ENCODE measurements at places on chromosomes 4 and X. TPM values are rescaled to one million over a fixed set of nuclear protein-coding genes. Genes with fewer than 3 reads are reported as not detected.

GRCh38 chr4:112952313-112952700 lies 97.1 kb upstream of the ANK2 start:
- DNase-seq: no peak

DNA sequence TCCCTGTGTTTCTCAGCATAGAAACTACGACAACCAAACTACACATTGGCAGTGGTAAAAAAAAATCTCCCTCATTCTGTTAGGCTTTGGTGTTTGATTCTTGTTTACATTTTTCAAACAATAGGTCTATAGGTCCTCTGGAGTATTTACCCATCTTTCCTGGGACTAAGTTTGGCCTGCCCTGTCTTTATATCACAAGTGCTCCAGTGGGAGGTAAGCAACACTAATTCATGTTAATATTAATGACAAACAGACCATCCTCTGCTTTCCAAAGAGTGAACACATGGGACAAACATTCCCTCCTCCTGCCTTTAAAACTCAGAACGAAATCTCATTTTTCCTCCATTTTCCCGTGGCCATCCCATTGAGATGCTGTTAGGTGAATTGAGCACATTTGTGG lies 514.1 kb upstream of the INTU start:
- no peak for DNase-seq

DNA sequence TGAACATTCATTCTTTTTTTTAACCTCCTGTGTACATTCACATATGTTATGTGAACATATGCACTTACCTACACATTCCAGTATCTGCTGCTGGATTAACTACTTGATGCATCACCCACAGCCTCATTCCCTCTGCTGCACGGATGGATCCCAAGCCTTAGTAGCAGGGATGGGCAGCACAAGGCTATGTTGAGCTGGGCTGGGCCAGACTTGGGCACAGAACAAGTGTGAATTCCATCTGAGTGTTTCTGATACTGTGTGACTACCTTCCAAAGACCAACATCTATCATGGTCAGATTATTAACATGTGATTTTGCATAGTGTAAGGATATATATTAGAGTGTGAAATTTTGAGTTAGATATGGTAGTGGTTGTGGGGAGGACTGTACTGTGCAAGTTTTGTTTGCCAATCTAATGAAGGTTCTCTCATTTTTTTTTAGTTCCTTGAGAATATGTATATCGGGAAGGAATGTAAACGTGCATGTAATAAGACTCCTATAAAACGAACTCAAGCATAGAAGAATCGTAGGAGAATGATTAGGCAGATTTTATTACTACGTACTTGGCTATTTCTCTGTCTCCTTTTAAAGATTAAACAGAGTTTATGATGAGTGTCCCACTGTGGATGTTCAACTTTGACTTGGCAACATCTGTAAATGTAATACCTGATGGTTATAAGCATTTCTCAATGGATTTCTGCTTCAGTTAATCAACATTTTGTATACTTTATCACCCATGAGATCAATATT lies 23.4 kb upstream of the STBD1 start:
- DNase-seq: no peak

The TMPRSS11F gene
- total RNA-seq: 13.8 TPM

DNA sequence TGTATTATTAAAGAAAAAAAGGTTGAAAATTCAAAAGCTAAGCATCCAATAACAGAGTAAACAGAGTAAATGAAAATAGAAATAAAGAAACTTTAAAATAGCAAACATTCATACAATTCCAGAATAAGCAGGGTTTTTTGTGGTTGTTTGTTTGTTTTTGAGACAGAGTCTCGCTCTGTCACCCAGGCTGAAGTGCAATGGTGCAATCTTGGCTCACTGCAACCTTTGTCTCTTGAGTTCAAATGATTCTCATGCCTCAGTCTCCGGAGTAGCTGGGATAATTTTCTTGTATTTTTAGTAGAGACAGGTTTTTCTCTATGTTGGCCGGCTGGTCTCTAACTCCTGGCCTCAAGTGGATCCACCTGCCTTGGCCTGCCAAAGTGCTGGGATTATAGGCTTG lies 6.6 kb upstream of the THOC2 start:
- DNase-seq: no peak

- no peak for DNase-seq
These were observed 603.8 kb upstream of the PCDH7 start for GRCh38 chr4:30116401-30116800.

DNA sequence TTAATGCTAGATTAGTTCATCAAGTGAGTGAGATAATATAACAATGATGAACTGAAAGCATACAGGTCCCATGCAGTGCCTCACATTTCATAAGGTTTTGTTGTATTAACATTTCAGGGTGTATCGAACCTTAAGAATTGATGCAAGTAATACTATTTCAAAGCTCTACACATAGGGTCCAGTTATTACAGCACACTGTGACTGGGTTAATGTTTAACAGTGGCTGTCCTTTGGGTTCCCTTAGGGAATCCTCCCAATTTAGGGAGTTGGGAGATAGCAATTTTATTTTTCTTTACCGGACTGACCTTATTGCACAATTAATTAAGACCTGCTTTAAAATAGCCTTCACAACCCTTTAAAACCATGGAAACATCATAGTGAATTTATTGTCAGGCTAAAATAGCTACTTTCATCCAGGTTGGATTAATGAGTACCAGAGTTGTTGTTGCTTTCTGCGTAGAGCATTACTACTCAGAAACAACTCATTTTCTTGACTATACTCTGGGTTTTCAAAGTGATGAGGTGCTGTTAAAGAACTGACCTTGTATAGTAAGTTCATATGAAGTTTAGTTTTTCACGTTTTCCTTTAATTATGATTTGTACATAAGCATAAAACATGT lies 134.4 kb downstream of the AKAP4 start:
- DNase-seq: no peak

GRCh38 chrX:100376576-100376975 lies 33.5 kb downstream of the PCDH19 start:
- DNase-seq: no peak

- peak; percentile 84 for DNase-seq
These were observed 67.6 kb downstream of the ATG4A start for GRCh38 chrX:108159028-108159670.

DNA sequence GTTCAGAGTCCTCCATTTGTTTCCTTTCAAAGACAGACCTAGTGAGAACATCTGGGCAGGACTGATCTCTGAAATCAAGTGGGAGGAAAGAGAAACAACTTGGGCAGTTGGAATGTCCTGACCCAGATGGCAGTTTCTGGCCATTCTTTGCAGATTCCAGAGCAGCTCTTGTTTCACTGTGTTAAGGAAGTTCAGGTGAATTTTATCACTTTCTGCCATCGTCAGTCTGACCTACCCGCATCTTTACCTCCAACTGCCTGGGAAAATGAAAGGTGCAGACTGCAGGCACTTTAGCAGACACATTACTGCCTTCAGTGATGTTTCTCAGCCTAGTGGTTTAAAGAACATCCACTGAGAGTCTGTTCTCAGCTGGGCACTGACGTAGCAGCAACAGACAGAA lies 216.2 kb downstream of the CEP135 start:
- DNase-seq: no peak

DNA sequence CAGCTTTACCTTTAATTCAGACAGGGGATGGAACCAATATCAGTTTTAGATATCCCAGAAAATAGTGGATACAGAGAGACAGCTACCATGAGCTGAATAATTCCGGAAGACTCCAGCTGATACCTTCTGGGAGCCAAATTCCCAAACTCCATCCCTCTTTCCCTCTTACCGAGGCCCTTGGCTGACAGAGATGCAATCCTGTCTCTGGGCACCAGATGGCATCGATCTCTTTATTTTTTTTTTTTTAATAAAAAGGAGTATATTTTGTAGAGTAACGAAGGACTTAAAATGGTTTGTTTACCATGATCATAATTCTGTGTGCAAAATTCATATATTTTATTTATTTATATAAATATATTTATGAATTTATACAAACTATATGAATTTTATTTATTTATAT lies 31.0 kb downstream of the RAB40A start:
- no peak for DNase-seq

The PSAPL1 gene
- total RNA-seq: not detected

The NEUROG2 gene
- not detected for total RNA-seq

DNA sequence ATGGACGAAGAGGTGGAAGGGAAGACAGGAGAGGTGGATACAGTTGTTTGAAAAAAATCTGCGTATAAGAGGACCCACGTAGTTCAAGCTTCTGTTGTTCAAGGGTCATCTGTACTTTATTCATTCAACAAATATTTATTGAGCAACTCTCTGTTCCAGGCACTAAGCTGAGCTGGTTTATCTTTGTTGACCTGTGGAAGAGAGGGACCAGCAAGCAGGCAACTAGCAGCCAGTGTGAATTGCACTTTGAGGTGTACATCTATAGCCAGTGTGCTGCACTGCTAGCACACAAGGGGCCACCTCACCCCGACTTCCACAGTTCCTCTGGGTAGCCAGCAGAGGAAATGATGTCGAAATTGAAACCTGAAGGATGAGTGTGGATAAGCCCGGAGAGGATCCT lies 191.4 kb downstream of the SOWAHB start:
- DNase-seq: no peak

DNA sequence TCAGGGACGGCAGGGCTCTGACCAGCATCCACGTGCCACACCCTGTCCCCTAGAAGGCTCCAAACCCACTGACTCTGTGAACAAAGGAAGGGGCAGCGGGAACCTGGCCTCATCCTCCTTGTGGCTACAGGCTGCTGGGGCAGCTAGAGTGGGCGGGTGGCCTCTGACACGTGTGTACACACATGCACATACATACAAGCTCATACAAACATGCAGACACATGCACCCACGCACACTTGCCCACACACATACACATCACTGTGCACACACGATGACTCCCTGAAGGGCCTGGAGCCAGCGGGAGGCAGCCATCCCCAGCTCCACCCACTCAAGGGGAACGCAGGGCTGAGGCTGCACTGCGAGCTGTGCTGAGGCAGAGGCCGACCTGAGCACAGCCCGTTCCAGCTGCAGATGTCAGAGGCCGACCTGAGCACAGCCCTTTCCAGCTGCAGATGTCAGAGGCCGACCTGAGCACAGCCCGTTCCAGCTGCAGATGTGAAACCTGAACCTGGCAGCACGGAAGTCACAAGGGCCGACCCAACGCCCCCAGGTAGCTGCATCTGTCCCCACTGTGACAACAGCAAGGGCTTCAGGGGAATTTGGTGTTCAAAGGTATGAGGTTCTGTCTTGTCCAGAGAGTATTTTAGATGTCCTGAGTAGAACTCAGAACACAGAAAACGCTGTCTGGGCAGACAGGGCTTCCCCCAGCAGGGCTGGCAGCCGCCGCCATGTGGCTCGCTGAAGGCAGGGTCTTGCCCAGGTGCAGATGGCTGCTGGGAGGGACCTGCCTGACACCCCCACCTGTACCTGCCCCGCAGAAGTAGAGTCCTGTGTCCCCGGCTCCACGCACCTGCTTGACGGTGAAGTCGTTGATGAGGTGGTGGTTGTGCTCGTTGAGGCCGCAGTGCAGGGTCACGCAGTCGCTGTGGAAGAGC lies 33.5 kb downstream of the CTBP1 start:
- DNase-seq: no peak

DNA sequence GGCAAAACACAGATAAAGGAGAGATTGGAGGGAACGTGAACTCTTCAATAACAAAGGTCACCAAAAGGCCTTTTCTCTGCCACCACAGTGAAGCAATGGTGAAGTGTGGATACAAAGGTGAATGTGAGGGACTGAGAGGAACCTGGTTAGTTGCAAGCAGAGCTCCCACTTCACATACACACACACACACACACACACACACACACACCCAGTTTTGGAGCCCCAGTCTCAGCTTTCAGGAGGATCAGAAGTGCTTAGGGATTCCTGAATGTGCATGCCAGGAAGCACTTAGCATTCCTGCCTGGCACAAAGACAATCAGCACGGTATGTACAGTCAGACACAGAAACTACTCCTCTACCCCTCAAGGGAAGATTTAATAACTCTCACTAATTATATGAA lies 71.5 kb downstream of the ARHGEF9 start:
- DNase-seq: no peak

DNA sequence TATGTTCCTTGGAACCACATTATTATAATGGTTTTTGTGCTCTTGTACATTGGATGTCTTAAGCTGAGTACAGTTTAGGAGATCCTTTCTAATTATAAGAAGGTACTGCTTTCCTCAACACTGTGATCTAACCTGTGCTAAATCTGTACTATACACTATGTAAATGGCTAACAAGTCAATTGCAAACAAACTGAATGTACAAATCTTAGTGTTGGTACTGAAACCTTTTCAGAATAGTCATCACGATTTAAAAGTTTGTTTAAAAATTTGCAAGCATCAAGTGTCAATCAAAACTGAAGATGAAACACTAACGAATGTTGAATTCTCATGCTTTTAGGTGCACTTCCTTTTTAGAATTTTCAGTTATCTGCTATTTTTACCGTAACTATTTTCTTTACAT lies 2090.4 kb upstream of the TENM3 start:
- no peak for DNase-seq

DNA sequence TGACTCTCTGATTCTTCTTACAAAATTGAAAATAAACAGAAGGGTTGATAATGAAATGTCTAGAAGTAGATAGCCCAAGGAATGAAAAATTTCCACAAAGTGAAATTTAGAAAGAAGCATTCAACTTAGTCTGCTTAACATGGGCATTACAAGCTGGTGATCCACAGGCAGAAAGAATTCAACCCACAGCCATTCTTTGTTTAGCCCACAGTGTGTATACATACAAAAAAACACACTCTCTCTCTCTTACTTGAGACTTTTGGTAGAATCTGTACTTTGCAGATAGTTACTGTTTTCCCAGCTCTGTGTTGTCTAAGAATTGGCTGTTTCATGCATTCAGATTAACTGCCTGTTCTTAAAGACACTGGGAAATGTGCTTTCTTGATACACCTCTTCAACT lies 159.8 kb downstream of the SLC4A4 start:
- DNase-seq: no peak

- DNase-seq: no peak
These were observed 18.4 kb downstream of the NOP14 start for GRCh38 chr4:2944586-2945526.

DNA sequence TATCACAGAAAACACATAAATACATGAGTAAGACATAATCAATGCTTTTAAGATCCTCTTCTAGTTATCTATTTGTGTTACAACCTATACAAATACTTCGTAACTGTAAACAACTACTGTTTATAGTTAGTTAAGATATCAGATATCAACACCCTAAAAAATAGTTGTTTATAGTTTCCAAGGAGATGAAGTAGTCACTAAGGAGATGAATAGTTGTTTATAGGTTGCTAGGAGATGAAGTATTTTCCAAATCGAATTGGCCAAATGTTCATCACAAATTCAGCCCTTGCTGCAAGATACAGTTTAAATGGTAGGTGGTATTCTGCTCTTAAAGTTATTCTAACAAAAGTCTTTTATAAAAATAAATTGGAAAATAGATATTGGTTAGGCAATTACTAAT lies 618.2 kb upstream of the PCDH10 start:
- no peak for DNase-seq

GRCh38 chrX:10166731-10167151 lies 10.0 kb downstream of the CLCN4 start:
- no peak for DNase-seq

The NDST4 gene
- total RNA-seq: not detected

Measured in vagina (tissue), 2 donors.